ENCODE measurements at places on chromosomes 1 and 21.

GRCh38 chr1:149967041-149967440 is 30.4 kb upstream of the MTMR11 start:
- H3K27me3 ChIP-seq: no peaks in the 10 kb centered on the region
- H3K4me1 ChIP-seq: no peaks in the 10 kb centered on the region
- H3K36me3 ChIP-seq: no peaks in the 10 kb centered on the region
- no peak overlapping the region for H3K4me3 ChIP-seq
- H3K27ac ChIP-seq: no peak overlapping the region

GRCh38 chr1:54317084-54317483 is 89.1 kb downstream of the SSBP3 start:
- no peak overlapping the region for H3K27ac ChIP-seq
- DNase-seq: no peak
- no peak overlapping the region for H3K4me3 ChIP-seq
- H3K36me3 ChIP-seq: no peaks in the 10 kb centered on the region
- no peaks in the 10 kb centered on the region for H3K27me3 ChIP-seq
- H3K4me1 ChIP-seq: peaks cover 6% of the 10 kb centered on the region

GRCh38 chr1:205244384-205244783 is 16.6 kb downstream of the TMCC2 start:
- no peaks in the 10 kb centered on the region for H3K36me3 ChIP-seq
- no peaks in the 10 kb centered on the region for H3K27me3 ChIP-seq
- no peak overlapping the region for H3K27ac ChIP-seq
- peaks cover 15% of the 10 kb centered on the region for H3K4me1 ChIP-seq
- H3K4me3 ChIP-seq: no peak overlapping the region

- H3K4me3 ChIP-seq: no peak overlapping the region
- H3K4me1 ChIP-seq: no peaks in the 10 kb centered on the region
- no peaks in the 10 kb centered on the region for H3K27me3 ChIP-seq
- H3K36me3 ChIP-seq: no peaks in the 10 kb centered on the region
- no peak for DNase-seq
Observed at GRCh38 chr1:183019860-183020259, 3.4 kb upstream of the LAMC1 start.

GRCh38 chr1:41927118-41927517 is 8.4 kb upstream of the HIVEP3 start:
- no peak overlapping the region for H3K27ac ChIP-seq
- no peak overlapping the region for H3K4me3 ChIP-seq
- H3K27me3 ChIP-seq: no peaks in the 10 kb centered on the region
